ENCODE measurements at places on chromosomes 1 and 21.

- DNase-seq = no peak
- no peaks in the 10 kb centered on the region for H3K36me3 ChIP-seq
- no peaks in the 10 kb centered on the region for H3K27me3 ChIP-seq
- no peaks in the 10 kb centered on the region for H3K4me1 ChIP-seq
Measured at GRCh38 chr21:23281917-23282316, 2283.7 kb downstream of the NCAM2 start.

- no peaks in the 10 kb centered on the region for H3K36me3 ChIP-seq
- no peak overlapping the region for H3K27ac ChIP-seq
- H3K4me3 ChIP-seq = no peak overlapping the region
Measured at GRCh38 chr1:51567653-51568052, 48.6 kb upstream of the EPS15 start.

- H3K27ac ChIP-seq = no peak overlapping the region
- no peaks in the 10 kb centered on the region for H3K27me3 ChIP-seq
- DNase-seq = no peak
- H3K4me3 ChIP-seq = no peak overlapping the region
- no peaks in the 10 kb centered on the region for H3K4me1 ChIP-seq
Measured at GRCh38 chr1:94592571-94592920, 51.0 kb upstream of the F3 start.

DNA sequence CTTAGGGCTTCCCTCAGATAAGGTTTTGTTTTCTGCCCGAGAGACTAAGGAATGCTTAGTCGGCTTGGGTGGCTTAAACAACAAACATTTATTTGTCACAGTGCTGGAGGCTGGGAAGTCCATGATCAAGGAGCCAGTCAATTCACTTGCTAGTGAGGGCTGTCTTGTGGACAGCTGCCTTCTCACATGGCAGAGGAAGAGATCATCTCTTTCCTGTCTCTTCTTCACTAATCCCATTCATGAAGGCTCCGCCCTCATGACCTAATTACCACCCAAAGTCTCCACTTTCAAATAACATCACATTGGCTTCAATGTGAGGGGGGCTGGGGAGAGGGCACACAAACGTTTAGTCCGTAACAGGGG, 50.5 kb upstream of the IL12RB2 start:
- no peaks in the 10 kb centered on the region for H3K27me3 ChIP-seq
- no peaks in the 10 kb centered on the region for H3K36me3 ChIP-seq
- no peaks in the 10 kb centered on the region for H3K4me1 ChIP-seq
- DNase-seq = no peak
- no peak overlapping the region for H3K4me3 ChIP-seq

- no peak overlapping the region for H3K27ac ChIP-seq
- no peaks in the 10 kb centered on the region for H3K36me3 ChIP-seq
- no peak overlapping the region for H3K4me3 ChIP-seq
- no peaks in the 10 kb centered on the region for H3K4me1 ChIP-seq
- DNase-seq = no peak
Measured at GRCh38 chr1:19980314-19980713, 896 bp upstream of the PLA2G2A start.
